ENCODE measurements at places on chromosomes 11 and 22.

DNA sequence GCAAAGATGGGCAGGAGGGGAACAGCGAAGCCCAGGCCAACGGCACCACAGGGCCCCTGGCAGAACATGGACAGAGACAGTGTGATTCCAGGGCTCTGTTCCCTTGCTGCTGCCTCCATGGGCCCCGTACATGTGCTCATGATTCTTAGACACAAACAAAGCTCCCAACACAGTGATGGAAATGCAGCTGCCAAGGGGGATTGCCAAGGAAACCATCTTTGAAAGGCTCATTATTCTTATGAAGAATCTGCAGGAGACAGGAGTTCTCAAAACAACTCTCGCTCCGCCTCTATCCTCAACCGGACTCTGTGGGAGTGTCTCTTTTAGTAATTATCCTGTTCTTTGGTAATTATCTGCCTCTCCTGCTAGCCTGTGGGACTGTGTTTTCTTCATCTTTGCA lies 32.2 kb downstream of the SERPINH1 start:
- no peak for DNase-seq

DNA sequence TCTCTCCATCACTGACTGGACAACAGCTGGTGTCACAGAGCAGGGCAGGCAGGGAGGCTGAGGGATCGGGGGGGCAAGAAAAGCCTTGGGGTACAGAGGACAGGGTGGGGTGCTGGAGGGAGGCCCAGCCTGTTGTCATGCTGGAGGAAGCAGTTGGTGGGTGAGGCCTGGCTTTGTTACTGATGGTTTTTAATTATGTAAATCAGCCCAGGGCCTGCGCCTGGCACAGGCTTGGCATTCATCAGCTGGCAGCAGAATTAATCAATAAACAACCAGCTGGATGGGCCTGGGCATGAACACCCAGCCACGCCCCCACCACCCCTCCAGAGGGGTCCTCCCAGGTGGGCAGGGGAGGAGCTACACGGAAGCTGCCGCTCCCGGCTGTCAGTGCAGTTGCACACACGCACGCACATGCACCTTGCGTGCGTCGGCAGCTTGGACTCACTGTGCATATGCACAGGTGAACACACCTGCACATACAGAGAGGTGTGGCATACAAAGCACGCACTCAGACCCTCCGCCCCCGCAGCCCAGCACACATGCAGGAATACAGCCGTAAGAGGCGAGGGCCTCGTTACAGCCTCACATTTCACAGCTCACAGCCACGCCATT lies 21.3 kb upstream of the ELFN2 start:
- no peak for DNase-seq

DNA sequence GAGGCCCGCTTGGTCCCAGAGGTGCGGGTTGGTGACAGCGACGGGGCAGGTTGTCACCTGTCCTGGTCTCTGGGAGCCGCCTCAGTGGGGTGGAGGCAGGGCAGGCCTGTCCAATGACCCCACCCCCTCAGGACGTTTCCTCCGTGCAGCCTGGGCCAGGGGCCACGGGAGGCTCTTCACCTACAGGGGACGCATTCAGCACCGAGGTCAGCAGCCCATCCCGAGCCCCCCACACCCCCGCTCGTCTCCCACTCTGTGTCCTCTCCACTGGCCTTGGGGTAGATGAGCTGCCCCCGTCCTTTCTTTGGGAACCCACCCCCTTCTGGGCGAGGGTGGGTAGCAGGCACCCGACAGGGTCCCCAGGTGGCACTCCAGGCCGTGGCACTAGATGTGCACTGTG lies 35.7 kb downstream of the BRSK2 start:
- no peak for DNase-seq

- DNase-seq: no peak
Measured at GRCh38 chr22:24271386-24271854, 789 bp downstream of the SPECC1L start.

DNA sequence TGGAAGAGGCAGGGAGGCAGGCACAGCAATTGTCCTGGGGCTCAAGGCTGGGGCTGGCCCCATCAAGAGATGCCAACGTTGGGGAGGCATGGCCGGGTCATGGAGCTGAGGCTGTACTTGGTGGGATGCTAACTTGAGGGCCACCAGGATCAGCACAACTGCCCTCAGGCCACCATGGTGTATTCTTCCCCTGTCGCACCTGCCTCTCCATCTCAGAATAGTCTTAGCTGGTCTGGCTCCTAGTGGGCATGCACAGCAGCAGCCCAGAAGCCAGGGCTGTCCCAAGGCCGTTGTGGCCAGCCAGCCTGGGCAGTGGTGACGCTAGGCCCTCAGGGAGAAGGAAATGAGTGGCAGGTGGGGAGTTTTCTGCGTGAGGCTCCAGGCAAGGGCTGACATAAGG lies 91.3 kb downstream of the DHCR7 start:
- no peak for DNase-seq

- no peak for DNase-seq
Measured at GRCh38 chr22:32336121-32336603, 21.5 kb upstream of the RFPL3 start.

- DNase-seq: no peak
Measured at GRCh38 chr11:573146-573759, 3.0 kb upstream of the PHRF1 start.

DNA sequence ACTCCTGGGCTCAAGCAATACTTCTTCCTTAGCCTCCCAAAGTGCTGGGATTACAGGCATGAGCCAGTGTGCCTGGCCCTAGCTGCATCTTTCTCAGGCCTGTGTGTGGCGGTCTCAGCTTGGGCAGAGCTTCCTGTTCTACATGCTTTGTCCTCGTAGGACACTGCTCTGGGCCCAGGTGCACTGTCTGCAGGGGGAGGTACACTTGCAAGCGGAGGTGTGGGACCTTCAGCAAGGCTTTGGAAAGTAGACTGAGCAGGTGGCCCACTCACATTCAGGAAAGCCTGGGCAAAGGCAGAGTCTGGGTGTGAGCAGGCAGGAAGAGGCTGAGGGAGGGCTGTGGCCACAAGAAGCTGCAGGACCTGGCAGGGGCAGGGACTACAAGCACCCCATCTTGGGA lies 33.6 kb upstream of the SUSD2 start:
- DNase-seq: no peak

- DNase-seq: no peak
Measured at GRCh38 chr11:26399336-26399735, 67.4 kb downstream of the ANO3 start.
